Choroid plexus epithelial cell (primary cell): ENCODE measurements at places on chromosomes 16 and 17.

DNA sequence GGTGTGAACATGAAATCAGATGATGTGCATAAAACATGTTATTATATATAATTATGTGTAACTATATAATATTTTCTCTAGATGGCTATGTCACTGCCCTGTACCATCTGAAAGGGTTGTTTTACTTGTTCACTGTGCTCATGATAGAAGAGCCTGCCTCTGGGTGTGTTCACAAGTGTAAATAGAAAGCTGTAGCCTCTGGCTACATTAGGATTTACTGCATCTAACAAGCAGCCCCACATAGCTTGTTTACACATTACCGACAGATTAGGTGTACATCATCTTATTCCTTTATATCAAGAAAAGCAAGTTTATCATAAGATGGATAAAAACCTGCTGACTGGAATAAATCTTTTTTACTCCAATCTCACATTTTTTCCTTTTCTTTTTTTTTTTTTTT, 46.1 kb downstream of the CHD9 start:
- DNase-seq: no peak

DNA sequence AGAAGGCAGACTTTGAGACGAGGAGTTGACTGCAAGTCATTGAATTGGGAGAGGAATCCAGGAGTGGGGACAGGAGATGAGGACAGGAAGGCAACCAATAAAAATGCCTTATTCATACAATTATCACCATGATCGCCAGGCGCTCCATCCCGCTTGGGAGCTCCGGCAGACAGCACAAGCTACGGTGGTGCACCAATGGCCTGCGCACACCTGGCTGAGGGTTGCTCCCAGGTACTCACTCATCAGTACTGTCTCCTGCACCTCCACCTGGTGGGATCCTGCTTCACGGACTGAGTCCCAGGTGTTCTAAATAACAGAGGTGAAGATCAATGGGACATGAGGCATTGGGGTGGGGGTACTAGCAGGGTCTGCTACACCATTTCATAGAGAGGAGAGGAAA, 160.0 kb upstream of the TNRC6C start:
- no peak for DNase-seq

DNA sequence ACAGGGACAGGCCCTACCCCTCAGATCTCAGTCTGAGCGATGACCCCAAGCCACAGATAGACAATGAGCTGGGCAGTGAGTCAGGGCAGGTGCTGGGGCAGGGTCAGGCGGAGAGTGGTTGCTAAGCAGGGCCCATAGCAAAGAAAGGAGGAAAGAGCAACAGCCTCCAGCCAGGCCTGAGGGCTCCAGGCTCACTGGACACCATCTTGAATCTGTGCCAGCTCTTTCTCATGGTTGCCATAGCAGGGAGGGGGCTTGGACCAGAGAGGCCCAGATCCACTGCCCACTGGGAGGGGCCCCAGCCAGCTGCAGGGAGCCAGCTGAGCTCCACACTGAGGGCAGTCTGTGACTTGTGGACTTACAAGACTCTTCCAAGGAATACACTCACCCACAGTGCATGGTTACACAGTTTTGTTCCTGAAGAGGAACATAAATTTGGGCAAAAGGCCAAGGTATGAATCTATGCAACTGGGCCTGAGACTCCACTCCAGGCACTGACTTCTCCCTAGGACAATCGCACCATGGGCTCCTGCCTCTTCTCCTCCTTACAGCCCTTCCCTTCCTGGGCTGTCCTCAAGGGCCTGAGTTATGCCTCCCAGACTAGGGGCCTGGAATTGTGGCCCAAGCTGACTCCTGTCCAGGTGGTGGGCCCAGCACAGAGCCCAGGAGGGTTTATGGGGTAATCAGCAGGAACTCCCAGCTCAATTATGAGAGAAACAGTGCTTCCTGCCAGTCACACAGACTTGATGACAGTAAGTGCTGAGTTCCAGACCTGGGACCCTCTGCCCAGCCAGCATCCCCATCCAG, 59.9 kb downstream of the BEAN1 start:
- DNase-seq: peak; percentile 94

- DNase-seq: no peak
Measured at GRCh38 chr16:8589900-8590688, at the start of gene TMEM114. Gene TMEM114 (minus strand): TSS chr16:8590511. CDS start chr16:8589838, 673 bp downstream.

DNA sequence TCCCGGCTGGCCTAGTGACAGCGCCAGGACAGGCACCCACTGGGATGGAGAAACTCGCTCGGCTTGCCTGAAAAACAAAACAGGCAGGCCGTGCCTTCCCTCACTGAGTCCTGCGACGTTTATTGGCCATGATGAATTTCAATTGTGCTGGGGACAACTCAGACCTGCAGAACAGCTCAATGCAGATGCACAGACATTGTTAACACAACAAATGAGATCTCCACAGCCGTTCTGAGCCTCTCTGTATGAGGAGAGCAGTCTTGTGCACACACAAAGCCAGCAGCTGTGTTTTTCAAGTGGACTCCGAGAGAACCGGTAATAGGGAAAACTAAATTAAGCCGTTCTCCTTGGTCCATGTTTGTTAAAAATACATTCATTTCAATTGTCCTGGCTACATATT, 15.9 kb downstream of the SHISA6 start:
- DNase-seq: no peak

- peak; percentile 41 for DNase-seq
Measured at GRCh38 chr16:74568961-74569631, 37.8 kb downstream of the GLG1 start.

DNA sequence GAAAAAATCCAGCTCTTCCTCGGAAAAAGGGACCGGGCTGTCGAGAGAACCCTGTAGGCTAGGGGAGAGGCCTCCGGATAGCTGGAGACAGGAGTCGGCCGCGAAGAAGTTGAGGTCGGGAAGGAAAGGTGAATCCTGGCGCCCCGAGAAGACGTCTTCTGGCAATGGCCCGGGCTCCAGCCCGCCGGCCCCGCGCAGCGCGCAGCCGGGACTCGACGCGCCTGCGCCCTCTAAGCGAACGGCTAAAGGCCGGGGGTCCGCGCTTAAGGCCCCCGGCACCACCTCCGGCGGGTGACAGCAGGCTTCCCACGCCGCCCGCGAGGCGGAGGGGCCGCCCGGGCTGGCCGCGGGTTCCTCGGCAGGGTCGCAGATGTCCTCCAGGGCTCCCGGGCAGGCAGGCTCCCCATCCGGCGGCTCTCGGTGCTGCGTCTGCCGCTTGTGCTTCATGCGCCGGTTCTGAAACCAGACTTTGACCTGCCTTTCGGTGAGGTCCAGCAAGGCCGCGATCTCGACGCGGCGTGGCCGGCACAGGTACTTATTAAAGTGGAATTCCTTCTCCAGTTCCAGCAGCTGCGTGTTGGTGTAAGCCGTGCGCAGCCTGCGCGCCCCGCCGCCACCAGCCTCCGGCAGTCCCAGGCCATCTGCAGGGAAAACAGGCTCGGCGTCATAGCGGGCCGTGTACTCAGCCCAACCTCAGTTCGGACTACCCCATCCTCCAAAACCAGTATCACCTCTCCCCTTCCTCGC, 1.6 kb downstream of the HOXB2 start:
- peak; percentile 19 for DNase-seq

GRCh38 chr16:89922477-89922883, 662 bp upstream of the TUBB3 start:
- peak; percentile 94 for DNase-seq

DNA sequence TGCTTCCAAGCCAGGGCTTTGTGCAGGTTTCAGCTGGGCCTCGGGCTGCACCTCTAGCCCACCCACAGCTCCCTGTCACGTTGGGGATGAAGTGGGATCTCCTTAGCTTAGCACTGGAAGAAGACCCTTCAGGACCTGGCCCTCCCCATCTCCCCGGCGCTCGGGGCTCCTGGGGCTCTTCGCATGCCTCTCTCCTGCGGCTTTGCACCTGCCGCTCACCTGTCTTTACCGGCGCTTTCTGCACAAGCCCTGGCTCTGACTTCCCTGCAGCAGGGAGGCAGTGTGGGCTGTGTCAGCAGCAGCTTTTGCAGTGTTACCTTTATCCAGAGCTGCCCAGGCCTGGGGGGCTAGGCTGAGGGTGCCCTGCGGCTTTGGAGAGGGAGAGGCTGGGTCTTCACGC, 52.3 kb downstream of the NT5M start:
- DNase-seq: no peak

DNA sequence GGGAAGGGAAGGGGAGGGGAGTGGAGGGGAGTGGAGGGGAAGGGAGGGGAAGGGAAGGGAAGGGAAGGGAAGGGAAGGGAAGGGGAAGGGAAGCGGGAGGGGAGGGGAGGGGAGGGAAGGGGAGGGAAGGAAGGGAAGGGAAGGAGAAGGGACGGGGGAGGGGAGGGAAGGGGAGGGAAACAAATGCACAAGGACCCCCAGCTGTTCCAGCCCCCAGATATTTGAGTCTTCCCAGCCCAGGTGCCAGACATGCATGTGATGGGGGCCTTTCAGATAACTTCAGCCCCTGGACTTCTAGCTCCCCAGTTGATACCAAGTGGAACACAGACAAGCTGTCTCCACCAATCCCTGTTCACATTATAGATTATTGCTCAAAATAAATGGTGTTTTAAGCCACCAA, 14.7 kb upstream of the KDM8 start:
- no peak for DNase-seq

DNA sequence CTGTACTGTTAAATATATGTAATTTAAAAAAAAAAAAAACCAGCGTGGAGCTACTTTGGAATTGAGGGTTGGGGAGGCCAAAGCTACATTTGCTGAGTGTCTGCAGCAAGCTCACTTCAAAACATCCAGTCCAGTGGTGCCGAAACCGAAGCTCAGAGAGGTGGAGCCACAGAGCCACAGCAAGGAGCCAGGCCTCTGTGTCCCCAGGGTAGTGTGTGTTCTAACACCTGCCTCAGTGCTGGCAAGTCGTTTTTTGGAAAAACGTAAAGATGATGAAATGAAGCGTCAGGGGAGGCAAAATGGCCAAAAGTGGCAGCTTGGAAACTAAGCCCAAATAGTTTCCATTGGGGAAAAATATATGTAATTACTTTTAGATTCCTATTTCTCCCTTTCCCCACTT, 36.1 kb upstream of the MRC2 start:
- DNase-seq: no peak

DNA sequence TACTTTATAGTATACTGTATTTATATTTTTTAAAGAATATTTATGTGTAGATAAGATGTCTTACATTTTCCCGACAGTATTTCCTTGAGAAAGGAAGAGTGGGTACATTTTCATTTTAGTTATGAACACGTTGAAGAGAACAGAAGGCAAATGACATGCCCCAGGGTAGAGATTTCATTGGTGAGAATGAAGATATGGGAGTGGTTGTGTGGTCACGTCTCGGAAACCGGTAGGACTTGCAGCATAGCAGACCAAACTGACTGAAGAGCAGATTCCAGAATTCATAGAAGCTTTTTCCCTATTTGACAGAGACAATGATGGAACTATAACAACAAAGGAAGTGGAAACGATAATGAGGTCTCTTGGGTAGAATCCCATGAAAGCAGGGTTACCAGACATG, 71.7 kb downstream of the KCNJ2 start:
- DNase-seq: no peak

DNA sequence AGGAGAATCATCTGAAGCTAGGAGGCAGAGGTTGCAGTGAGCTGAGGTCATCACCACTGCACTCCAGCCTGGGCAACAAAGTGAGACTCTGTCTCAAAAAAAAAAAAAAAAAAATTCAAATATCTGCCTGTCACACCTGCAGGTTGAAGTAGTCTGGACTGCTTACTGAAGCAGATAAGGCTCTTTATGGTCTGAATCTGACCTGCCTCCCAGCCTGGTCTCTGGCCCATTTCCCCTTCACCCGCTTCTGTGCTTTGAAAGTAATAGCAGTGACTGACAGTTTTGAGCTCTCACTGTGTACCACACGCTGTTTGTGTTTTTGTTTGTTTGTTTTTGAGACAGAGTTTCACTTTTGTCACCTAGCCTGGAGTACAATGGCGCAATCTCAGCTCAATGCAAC, 5.8 kb downstream of the SEZ6L2 start:
- DNase-seq: no peak

- no peak for DNase-seq
Measured at GRCh38 chr17:49440581-49440980, 25.9 kb upstream of the PHB1 start.

GRCh38 chr17:69062860-69063581, 2.3 kb upstream of the ABCA9 start:
- DNase-seq: peak; percentile 48

GRCh38 chr17:10614536-10615155, 42.5 kb downstream of the MYH3 start:
- DNase-seq: peak; percentile 76

DNA sequence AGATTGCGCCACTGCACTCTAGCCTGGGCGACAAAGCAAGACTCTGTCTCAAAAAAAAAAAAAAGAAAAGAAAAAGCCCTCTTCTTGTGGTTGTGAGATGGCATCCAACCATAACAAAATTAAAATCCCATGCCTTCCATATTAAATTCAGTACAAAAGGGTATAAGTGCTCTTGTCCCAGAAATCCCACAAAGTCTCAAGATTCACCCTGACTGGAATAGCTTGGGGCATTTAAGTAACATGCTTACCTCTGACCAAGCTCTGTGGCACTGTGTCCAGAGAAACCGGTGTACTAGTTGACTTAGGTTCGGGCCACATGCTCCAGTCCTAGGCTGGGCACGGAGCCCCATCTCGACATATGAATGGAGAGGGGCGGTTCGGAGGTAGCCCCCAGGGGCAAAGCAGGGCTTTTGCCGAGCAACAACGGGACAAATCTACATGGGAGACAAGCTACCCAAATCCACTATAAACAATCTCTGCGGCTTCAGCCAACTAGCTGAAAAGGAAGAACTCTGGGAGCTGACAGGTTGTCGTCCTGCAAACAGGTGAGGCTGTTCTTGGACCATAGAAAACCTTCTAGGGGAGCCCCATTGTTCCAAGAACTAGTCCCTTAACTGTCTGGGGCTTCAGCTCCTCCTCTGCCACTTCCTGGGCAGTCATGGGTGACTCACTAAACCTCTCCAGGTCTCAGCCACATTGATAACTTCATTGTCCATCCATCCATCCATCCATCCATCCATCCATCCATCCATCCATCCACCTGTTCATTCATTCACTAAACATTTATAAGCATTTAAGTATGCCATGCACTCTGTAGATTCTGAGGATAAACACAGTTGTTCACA, 10.3 kb upstream of the IL4R start:
- DNase-seq: no peak

DNA sequence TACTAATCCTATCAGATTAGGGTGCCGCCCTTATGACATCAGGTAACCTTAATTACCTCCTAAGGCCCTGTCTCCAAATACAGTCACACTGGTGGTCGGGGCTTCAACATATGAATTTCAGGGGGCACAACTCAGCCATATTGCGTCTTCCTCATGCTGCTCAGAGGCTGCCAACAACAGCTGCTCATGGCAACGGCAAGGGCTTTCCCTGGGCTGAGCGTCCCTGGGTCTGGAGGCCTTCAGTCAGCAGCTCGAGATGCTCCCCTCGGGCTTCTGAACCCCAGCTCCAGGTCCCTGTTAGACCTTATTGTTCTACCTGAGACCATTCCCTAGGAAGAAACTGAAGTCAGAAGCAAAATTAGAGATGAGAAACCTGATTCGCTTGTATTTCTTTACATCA, 157.2 kb downstream of the TMEM132E start:
- DNase-seq: no peak

DNA sequence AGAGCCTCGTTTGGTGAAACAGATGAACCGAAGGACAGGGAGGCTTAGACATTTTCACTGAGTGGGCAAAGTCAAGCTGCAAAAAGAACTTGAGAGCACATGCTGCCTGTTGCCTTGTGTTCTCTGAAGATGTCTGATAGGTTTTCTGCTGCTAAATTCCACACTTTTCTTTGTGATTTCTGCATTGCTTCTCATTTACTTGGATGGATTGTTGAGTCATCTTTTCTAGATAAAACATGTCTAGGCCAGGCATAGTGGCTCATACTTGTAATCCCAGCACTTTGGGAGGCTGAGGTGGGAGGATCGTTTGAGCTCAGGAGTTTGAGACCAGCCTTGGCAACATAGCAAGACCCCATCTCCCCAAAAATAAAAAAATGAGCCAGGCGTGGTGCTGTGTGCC, 80.4 kb upstream of the CLEC18A start:
- DNase-seq: no peak

- no peak for DNase-seq
Measured at GRCh38 chr17:78278139-78278741, 46.8 kb downstream of the TMEM235 start.
